ENCODE measurements at places on chromosomes 12 and 14.

GRCh38 chr14:30982533-30982932 lies 42.9 kb upstream of the AP4S1 start:
- DNase-seq: no peak

DNA sequence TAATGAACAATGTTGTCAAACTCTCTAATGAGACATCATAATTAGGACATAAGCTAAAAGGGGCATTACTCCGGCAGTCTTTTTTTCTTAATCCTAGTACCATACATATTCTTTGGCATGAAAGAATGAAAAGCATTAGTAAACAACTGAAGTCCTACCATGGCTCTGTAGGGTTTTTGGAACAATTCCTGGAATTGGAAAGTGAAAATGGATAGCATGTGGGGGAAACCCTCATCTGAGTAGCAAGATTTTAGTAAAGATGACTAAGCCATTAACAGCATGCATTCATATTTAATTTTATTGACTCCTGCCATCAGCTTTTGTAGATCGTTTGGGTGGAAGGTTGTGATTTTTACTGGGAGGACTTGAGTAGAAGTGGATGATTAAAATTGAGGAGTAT lies 216.2 kb upstream of the PDZRN4 start:
- DNase-seq: no peak

- no peak for DNase-seq
These were observed 19.0 kb upstream of the OVCH1 start for GRCh38 chr12:29516431-29516875.

- DNase-seq: no peak
These were observed 9.9 kb upstream of the CYP46A1 start for GRCh38 chr14:99674064-99674650.

- no peak for DNase-seq
These were observed 74.4 kb downstream of the ANKS1B start for GRCh38 chr12:99910342-99910741.

- DNase-seq: no peak
These were observed 25.1 kb downstream of the SLC4A8 start for GRCh38 chr12:51449580-51450246.

- DNase-seq: no peak
These were observed 70.7 kb upstream of the LMNTD1 start for GRCh38 chr12:25623816-25624215.

GRCh38 chr12:15757553-15758255 lies 31.5 kb downstream of the EPS8 start:
- no peak for DNase-seq

- no peak for DNase-seq
These were observed 53.5 kb downstream of the ARMH4 start for GRCh38 chr14:58098507-58098906.

GRCh38 chr12:30754383-30754749 lies 385 bp downstream of the CAPRIN2 start:
- no peak for DNase-seq

GRCh38 chr12:114355389-114356088 lies 50.4 kb downstream of the TBX5 start:
- DNase-seq: no peak

DNA sequence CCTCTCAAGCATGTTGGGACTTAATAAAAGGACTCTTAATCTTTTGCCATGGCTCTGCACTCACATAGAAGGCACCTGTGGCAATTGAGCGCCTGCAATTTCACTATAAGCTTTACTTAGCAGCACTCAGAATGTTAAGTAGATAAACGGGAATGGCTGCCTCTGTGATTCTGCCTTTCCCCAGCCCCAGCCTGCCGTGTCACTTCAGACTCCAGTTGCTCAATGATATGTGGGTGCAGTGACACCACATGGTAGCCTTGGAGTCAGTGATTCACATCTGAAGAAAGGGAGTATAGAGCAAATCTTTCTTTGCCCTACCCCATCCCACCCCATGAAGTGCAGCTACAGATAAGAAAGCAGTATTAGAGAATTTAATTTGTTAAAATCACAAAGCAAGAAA lies 96.1 kb downstream of the ZFC3H1 start:
- no peak for DNase-seq

GRCh38 chr14:94670692-94671285 lies 58.6 kb downstream of the SERPINA3 start:
- no peak for DNase-seq

- no peak for DNase-seq
These were observed 75.9 kb upstream of the RGS6 start for GRCh38 chr14:71856199-71856919.

GRCh38 chr12:120951-121350 lies 54.4 kb downstream of the IQSEC3 start:
- DNase-seq: no peak

- DNase-seq: no peak
These were observed 229.8 kb downstream of the ALX1 start for GRCh38 chr12:85509857-85510256.

DNA sequence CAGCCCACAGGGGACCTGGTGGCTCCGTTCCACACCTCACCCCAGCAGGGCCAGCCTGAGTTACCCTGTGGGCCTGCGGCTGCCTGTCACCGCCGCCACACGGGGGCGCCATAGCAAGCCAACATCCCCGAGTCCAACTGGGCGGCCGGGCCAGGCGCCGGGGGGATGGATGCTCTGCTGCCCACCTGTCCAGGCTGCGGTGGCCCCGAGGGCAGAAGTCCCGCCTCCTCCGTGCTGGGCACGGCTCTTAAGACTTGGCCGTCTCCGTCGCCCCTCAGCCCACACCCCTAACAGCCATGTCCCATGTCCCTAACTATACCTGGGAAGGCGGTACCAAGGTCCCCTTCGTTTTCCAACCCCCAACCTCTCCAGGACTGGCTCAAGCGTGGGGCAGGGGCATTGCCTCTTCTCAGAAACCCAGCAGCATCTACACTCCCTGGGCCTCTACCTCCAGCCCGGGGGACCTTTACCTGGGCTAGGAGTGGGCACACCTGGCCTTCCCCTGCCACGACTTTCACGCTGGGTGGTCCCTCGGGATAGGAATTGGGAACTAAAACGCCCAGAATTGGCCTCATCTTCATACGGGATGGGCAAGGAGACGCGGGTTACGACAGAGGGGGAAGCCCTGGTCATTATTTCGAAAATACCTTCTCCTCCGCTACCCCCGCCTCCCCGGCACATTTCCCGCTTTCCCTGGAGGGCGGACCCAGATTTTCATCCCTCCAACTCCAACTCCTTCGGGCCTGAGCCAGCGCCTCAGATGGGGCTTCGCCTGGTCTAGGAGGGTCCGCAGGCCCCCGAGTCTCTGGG lies 1.1 kb upstream of the CYP46A1 start:
- peak; percentile 92 for DNase-seq

- DNase-seq: no peak
These were observed 16.2 kb downstream of the SLC25A29 start for GRCh38 chr14:100289916-100290606.

DNA sequence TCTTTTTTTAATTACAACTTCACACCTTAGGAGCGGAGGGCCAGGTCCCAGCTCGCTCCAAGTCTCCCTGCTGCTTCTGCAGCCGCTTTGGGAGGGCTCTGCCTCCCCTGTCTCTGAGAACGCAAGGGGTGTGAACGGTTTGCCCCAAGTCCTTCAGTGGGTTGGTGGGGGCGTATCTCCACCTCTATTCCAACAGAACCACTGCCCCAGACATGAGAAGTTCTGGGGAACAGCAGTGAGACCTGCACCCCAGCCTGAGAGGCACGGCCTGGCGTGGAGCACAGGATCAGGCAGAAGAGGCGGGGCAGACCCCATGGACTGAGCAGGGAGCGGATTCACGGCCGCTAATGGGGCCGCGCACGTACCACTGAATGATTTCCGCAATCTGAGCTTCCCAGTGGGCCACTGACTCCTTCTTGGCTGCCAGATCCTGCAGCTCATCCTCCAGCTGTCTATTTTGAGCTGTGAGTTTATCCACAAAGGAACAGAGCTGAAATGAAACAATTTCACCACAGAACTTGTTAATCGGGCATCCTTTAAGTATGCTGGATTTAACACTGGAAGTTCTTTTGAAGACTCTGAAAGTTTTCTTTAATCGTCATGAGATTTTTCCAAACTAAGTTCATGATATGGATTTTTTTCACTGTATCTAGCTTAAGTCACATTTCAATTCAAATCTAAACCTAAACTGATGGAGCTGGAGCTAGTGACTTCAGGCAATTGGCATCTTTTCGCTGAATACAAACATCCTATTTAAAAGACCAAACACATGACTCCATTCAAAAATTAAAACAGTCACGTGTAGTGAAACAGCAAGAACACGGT lies 44.4 kb downstream of the AMN start:
- DNase-seq: no peak

GRCh38 chr14:61076556-61076955 lies 95.5 kb downstream of the SLC38A6 start:
- no peak for DNase-seq

DNA sequence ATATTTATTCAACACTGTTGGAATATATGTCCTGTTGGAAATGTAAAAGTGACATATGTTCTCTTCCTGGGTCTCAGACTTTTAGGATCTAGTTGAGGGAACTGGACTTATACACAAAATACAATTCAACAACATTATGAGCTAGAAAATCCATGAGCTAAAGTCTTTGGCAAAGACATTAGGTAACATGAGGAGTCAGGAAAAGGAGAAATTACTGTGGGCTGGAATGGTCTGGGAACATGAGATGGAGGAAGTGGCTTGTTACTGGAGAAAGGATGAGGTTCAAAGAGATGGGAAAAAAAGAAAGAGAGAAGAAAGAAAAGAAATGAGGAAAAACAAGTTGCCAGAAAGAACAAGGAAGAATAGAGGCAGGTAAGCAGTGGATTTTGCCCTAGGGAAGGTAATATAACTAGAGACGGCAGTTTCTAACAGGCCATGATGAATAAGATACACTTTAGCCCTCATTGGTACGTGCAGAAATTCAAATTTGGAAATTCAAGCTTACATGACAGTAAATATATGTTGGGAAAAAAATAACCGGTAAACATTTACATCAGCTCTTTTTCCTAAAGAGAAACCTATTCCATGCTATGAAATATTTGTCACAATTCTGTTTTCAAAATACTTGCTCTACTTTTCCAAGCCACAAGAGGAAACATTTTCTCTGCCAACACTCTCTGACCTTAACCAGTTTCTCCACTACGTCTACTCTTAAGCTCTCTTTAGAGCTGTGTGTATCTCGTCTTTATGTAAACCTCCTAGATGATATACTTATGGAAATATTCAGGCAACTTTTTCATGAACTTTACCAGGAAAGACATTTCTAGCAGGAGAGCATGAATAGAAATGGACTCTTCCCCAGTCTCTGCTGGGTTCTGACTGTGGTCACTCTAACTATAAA lies 268.8 kb upstream of the BTG1 start:
- DNase-seq: no peak

DNA sequence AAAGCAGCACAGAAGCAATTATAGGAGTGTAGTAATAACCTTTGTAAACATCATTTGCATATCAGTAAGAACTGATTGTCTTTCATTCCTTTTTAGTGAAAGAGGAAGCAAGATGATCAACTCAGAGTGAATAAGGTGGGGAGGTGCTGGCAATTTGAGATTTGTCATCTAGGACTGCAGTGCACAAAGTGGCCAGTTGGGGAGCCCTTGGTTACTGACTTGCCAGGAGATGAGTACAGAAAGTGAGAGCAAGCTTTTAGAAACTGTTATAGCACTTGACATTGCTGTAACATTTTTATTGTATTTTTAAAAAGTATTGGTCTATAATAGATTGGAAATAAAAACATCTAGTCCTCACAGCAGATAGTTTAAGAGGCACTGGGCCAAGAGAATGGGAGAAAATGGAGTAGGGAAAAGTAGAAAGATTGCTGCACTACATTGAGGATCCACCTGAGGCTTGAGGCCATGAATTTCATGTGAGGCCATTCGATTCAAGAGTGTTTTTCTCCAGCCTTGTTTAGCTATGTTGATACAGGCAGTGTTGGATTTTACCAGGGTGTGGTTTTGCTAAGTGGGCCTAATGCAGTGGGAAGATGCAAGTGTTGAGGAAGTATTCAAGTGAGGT lies 98.2 kb downstream of the SNAPC1 start:
- DNase-seq: peak; percentile 82

DNA sequence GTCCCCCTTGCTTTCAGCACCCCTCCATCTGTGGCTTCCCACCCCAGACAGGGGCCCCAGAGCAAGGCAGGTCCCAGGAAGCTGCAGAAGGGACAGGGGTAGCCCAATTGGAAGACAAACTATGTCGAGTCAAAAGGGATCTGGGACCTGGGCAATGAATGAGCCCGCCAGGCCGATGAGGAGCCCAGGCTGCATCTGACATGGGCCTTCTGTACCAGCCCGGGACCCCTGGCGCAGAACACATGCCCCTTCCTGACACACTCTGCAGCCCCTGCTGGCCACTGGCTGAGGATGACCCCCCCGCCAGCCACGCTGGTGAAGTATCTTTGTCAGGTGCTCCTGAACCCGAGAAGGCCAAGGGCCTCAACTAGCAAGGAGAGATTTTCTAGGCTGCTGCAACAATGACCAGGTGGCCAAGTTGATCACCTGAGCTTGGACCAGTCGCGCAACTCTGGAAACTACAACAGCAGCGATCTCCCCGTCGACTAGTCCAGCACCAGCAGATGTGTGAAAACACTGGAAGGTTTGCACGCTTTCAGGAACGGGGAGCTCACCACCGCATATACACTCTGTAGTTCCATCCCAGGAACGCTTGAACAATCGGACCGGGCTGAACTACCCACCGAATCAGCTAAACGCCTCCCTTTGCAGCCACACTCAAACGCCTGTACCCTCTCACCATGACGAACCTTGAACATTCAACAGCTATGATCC lies 119.0 kb downstream of the NCOR2 start:
- DNase-seq: no peak

DNA sequence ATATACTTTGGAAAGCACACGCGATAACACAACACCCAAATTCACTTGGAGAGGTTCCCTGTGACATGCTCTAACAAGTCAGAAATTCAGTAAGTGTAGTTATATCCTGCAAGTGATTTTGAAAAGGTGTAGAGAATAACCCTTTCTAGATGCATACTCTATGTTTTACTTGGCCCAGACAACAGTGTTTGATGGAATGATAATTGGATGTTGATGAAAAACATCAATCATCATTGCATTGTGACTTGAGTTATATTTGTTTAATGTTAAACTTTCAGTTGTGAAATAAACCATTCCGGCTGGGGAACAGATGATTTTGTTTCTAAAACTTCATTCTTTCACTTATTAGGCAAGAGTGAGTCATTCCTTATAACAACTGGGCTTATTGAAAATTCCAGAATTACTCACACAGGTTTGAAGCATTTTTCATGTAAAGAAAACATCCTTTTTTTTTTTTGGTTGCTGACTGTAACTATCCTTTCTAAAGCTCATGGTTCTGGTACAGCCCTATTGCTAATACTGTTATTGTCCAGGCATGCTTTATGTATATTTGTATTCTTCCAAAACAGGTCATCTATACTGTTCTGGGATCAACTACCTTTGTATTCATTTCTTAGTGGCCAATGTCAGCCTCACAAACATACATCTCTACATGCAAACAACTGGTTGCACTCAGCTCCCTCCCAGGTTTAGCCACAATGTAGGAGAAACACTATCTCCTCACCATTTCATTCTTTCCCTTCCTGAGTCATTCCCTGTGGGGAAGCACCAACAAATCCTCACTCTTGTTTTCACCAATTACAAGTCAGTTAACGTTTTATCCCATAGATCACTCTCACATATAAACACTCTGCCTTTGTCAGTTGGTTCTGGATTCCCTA lies 121.2 kb upstream of the LRIG3 start:
- no peak for DNase-seq
